ENCODE measurements at places on chromosomes 5 and 9.

DNA sequence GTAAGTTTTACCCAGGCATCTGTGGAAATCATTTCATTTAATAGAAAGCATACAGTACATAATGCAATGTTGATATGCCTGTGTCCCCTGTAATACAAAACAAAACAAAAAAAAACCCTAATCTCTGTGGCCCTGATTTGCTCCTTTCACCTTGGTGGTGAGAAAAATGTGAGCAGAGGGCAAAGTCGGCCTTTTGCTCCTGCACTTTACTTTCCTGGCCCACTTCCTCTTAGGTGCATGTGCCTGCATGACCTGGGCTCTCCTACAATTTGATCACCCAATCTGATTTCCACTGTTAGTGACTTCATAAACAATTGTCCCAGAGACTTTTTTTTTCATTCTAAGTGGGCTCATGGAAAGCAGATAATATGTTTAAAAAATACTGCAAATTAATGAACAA lies 424.3 kb downstream of the SEMA5A start:
- DNase-seq: no peak

DNA sequence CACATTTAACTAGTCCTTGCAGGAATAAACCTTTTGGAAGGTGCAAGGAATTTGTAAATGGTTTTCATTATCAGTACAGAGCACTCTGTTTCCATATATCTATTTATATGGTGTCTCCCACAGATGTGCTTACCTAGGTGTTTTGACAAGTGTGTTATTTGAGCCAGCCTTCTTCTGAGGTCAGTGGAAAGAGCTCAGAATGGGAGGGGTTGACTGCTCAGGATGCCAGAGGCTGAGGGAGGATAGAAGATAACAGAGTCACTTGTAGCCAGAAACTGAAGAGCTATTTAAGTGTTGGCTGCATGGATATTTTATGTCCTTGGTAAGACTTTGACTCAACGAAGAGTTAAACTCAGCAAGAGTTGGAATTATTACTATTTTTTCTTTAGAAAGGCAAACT lies 5.0 kb downstream of the CMYA5 start:
- no peak for DNase-seq

GRCh38 chr5:88677943-88678769 lies 204.8 kb downstream of the MEF2C start:
- no peak for DNase-seq

DNA sequence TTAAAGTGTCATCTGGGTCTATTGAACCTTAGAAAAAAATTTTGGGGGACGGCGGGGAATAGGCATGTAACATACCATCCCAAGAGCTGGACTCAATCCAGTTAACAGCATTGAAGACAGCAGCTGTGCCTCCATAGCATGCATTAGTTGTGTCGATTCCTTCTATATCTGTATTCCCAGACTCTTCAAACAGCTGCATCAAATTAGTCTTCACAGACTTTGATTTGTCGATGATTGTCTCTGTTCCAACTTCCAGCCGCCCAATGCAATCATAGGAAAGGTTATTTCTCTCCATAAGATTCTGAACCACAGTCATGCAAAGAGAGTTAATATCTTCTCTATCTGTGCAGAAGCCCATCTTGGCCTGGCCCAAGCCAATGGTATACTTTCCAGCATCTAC lies 14.8 kb downstream of the HMGCS1 start:
- DNase-seq: no peak

DNA sequence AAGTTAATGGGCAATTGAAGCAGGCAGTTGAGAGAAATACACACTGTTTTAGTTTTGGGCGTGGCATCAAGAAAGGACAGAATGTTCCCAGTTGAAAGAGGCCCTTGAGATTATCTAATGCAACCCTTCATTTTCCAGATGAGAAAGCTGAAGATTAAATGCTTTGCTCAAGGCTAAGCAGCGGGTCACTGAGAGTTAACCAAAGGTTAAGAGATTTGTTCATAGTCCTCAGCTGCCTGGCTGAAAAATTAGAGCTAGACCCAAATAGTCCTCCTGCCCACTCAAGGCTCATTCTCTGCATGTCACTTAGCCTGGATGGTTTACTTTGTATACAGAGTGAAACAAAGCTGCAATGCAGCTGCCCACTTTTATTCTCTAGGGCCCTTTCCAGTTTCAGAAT lies 46.7 kb upstream of the MAMDC2 start:
- DNase-seq: no peak

- DNase-seq: no peak
Observed at GRCh38 chr5:123436201-123436600, 13.0 kb upstream of the CEP120 start.

GRCh38 chr5:54206580-54207229 lies 103.7 kb downstream of the ARL15 start:
- DNase-seq: no peak

DNA sequence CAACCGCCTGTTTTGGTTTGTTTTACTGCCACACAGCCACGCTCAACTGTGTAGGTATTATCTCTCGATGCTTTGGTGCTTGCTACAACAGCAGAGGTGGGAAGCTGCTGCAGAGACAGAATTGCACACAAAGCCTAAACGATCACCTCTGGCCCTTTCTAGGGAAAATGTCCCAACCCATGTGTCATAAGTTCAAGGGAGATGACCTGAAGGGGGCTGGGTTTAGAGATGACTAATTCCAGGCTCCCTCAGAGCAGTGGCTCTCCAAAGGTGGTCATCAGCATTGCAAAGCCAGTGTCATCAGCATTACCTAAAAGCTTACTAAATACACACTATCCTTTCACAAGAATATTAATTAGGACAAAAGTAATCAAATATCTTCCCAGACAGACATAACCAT lies 10.9 kb downstream of the ZNF622 start:
- DNase-seq: no peak

DNA sequence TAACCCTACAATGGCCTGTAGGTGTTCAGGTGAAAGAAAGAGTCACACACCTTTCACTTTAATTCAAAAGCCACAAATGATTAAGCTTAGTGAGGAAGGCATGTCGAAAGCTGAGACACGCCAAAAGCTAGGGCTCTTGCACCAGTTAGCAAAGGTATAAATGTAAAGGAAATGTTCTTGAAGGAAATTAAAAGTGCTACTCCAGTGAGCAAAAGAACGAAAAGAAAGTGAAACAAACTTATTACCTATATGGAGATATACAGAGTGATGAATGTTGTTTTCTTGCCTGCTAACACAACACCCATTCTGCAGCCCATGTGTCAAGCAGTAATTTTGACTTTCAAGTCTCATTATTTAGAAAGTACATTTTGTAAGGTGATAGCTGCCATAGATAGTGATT lies 254.2 kb upstream of the SLC24A2 start:
- DNase-seq: no peak

GRCh38 chr5:150625831-150626746 lies 14.4 kb upstream of the SYNPO start:
- no peak for DNase-seq

GRCh38 chr5:96243203-96243602 lies 189.8 kb downstream of the PCSK1 start:
- DNase-seq: no peak

DNA sequence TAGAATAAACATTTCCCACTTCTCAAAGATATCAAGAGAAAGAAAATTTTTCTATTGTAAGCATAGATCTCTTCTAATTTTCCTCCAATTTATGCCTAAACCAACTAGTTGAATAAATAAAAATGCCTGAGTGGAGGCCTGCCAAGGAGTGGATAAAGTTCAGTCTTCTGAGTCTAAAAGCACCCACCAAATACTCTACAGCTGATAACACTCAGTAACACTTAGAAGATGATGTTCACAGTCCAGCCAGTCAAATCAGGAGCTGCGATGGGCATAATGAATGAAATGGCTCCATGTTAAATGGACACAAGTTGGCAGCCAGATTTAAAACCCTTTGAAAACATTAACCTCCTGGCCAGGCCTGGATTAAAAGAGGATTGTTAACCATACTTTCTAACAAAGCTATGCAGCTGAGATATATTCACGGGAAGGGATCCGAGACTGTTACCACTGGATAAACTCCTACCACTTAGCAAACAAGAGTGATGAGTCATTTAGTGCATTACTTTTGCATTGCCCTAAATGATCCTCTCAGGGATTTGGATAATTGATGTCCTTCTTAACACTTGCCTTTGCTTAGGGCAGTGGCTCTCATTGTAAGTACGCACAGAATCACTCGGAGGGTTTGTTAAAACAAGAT lies 63.7 kb upstream of the CCDC112 start:
- no peak for DNase-seq

GRCh38 chr5:149938791-149939358 lies 5.7 kb downstream of the PDE6A start:
- DNase-seq: no peak

DNA sequence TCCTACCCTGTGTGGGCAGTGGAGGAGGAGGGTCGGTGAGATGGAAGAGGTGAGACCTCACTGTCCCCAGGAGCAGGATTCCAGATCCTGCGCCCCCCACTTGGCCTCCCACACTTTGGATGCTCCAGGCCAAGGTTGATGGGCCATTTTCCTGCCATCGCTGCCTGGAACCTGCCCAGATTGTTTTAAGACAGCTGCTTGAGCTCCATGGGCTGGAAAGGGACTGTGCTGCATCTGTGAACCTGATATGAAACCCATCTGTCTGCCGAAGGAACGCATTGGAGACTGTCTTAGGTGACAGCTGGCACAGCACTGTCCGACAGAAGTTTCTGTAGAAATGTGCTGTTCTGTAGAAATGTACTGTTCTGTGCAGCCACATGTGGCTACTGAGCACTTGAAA lies 72.7 kb upstream of the SLC25A48 start:
- no peak for DNase-seq

DNA sequence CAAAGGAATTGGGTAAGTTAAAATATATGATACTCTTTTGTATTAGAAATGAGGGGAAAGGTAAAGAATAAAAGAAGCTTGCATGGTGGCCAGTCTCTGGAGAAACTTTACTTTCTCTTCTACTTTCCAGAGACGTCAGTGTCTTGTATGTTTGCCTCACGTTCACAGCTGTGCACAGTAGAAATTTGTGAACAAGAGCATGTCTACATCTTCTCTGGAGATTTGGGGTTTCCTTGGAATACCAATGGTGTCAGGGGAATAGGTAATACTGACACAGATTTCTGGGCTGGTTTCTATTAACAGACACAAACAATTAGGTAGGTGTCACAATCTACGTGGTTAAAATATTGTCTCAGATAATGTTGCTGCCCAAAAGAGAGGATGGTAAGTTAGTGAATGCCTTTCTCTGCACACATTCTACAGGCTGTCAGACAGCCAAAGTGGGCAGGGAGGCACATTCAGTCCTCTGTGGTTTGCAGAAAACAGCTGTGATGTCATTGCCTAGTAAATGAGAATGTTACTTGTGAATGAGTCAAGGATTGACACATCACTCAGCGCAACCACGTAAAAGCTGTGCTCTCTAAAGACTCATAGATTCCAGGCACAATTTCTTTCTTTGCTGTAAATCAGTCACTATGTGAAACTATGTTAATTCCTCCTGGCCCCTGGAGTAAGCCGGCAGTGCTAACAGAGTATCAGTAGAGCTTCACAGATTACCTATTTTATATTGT lies 397.1 kb downstream of the MAN2A1 start:
- DNase-seq: no peak

GRCh38 chr5:150026682-150027172 lies 26.2 kb downstream of the HMGXB3 start:
- no peak for DNase-seq

DNA sequence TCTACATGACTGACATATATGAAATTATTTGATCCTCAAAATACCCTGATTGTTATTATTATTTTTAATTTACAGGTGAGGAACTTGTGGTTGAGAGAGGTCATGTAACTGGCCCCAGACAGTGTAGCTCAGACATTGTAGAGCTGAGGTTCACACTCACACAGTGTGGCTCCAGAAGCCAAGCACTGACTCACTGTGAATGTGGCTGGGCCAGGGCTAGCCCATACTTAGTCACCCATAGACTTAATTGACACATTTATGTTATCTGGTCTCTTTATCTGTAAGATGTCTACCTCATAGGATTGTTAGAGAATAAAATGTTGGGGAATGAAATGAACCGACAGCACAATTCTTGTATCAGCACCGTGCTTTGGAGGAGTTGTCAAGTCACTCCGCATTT lies 24.9 kb upstream of the CCDC112 start:
- DNase-seq: no peak

GRCh38 chr9:125434986-125435775 lies 173.6 kb downstream of the GAPVD1 start:
- no peak for DNase-seq

GRCh38 chr9:80507611-80508010 lies 935.8 kb downstream of the TLE4 start:
- no peak for DNase-seq

DNA sequence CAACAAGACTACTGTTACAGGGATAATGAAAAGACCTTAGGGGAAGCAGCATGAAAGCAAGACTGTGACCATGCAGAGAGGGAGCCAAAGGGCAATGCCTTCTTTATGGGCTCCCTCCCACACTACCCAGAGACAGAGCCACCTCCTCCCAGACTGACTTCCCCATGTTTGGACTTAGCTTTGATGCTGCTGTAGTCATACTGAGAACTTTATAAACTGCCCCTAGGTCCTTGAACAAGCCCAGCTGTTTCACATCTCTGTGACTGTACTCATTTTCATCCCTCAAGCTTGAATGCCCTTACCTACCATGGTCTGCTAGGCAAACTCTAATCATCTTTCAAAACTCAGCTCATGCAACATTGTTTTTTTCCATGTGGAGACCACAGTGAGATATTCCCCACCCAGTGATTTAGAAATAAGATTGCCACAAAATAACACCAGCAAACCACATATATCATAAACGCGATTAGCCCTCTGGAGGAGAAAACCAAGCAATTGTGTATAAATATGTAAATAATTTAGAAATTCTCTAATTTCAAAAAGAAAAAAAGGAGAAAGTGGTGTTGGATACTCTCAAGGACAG lies 23.4 kb upstream of the FAM169A start:
- DNase-seq: no peak

DNA sequence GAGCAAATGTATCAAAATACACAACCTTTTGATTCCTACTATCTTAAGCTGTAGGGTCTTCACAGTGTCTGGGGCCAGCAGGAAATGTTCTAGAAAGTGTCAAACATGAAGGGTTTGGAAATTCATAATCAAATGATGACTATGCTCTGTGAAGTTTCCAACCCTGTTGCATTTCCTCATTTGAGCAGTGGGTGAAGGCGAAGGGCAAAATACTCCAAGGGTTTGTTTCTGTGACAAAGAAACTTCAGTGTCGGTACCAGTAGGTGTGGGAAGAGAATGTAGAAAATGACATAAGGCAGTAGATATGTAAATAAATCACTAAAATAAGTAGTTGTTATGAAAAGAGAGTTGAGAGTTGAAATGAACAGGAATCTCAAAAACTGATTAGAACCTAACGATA lies 576 bp downstream of the ALDOB start:
- no peak for DNase-seq

DNA sequence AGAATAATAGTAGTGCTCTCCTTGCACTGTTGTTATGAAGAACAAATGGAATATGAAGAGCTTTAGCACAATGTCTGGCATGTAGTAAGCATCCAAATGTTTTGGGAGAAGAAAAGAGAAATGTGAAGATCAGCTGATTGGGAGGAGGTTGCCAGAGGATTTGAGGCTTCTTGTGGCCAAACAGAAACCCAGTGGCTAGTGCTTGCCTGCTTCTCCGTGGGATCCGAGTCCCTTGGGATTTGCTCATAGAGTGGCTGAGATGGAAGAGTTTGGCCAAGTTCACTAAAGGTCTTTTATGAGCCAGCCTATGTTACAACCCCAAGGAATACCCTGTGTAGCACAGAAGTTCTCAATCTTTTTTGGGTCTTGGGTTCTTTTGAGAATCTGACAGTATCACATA lies 86.0 kb downstream of the ANGPTL2 start:
- no peak for DNase-seq

Data from HuH-7.5 (cell line).